T-helper 2 cell treated with Interferon-gamma antibody and Interleukin-4, amounts not matched to agents 5 μg/mL and 100 μg/mL, for 36 hours (primary cell): ENCODE measurements at places on chromosomes 3 and 15.

DNA sequence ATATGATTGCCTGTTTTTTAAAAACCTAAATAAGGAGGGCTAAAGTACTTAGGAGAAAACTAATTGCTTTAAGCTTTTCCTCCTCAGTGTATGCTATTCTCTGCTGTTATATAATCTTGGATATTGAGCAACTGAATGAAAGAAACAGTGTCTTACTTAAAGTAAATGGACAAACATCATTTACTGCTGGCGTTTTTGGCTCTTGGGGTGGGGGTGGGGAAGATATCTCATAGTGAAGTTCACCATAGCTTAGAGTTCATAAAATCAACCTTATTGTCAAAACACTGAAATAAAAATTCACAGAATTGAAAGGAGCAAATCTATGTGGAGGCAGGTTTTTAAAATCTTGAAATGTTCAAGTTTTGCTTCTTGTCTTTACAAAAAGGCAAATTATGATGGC is 256.4 kb upstream of the SOX2 start:
- DNase-seq: no peak

GRCh38 chr15:60426870-60427508 is 29.2 kb upstream of the ANXA2 start:
- DNase-seq: no peak

DNA sequence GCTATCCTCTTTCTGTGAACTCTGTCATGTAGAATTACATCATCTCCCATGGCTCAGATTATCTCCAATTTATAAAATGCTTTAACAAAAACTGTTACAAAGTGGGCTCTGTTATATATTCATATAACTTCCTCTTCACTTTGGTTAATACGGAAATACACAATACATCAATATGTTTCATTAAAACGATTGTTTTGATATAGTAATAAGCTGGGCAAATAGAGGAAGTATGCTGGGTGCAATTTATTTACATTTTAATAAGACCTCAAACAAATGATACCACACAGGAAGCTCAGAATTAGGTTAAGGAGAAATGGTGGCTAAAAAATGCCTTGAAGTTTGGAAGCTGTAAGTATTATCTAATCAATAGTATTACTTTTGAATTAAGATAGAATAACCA is 331.0 kb downstream of the ZBTB20 start:
- no peak for DNase-seq

DNA sequence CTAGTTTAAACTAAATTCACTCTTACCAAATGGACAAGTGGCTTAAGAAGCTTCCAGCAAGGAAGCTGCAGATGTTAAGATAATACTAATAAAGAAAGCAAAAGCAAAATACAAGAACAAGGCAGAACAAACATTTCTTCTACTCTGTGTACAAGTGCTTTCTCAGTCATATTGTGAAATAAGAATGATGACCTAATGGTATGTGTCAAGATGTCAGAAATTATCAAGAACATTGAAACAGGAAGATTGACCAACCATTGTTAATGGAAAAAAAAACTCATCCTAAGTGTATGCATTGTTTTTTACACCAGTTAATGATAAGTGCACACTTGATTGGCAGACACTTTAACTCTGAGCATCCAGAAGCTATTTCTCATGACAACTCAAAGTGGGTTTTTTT is 65.4 kb upstream of the P2RY1 start:
- no peak for DNase-seq

GRCh38 chr3:127902486-127902885 is 12.5 kb upstream of the KBTBD12 start:
- no peak for DNase-seq

- DNase-seq: no peak
Observed at GRCh38 chr3:175127075-175127662, 268.0 kb downstream of the NAALADL2 start.
